Left colon (tissue), 2 donors: ENCODE measurements at places on chromosomes 16 and 17. TPM values are rescaled to one million over a fixed set of nuclear protein-coding genes. Genes with fewer than 3 reads are reported as not detected.

FZD2 gene
- total RNA-seq, result 1.6 TPM

ZPBP2 gene
- total RNA-seq, result not detected

NRN1L gene
- 0.67 TPM for total RNA-seq

SLC35G6 gene
- not detected for total RNA-seq

ZNF423 gene
- 10.5 TPM for total RNA-seq

LRRC75A gene
- 62.3 TPM for total RNA-seq

OSGIN1 gene
- 14.7 TPM for total RNA-seq

SLC5A10 gene
- total RNA-seq, result not detected

EVI2B gene
- total RNA-seq, result 3.7 TPM

HSPB9 gene
- total RNA-seq, result not detected

CEP295NL gene
- 1.1 TPM for total RNA-seq

SLC12A3 gene
- not detected for total RNA-seq

IGF2BP1 gene
- total RNA-seq, result 0.40 TPM

TAC4 gene
- total RNA-seq, result not detected

GRCh38 chr17:44360826-44361225 is 2.8 kb downstream of the FAM171A2 start:
- no peak for DNase-seq

- no peak for DNase-seq
Measured at GRCh38 chr17:64017381-64017980, 3.0 kb downstream of the ICAM2 start.

- peak; percentile 81 for DNase-seq
Measured at GRCh38 chr17:7308625-7309433, 1.4 kb downstream of the EIF5A start.

- no peak for DNase-seq
Measured at GRCh38 chr17:33050611-33051140, 59.0 kb downstream of the SPACA3 start.

DNA sequence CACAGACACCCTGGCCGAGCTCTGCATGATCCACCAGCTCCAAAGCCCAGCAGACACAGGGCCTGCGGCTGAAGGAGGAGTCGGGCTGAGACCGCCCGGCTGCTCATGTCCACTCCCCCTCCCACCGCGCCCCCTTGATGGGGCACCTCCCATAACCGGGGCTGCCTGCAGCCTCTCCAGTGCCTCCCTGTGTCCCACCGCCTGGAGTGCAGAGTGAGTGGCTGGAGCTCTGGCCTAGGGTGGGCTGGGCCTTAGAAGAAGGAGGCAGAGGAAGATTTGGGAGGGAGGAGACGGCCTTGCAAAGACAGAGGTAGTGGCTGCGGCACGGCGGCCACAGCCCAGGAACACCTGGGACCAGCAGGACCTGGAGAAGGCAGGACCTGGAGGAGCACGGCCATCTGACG is 4.0 kb downstream of the CBFA2T3 start:
- no peak for DNase-seq

- peak; percentile 24 for DNase-seq
Measured at GRCh38 chr17:78933025-78933958, 8.1 kb upstream of the TIMP2 start.

DNA sequence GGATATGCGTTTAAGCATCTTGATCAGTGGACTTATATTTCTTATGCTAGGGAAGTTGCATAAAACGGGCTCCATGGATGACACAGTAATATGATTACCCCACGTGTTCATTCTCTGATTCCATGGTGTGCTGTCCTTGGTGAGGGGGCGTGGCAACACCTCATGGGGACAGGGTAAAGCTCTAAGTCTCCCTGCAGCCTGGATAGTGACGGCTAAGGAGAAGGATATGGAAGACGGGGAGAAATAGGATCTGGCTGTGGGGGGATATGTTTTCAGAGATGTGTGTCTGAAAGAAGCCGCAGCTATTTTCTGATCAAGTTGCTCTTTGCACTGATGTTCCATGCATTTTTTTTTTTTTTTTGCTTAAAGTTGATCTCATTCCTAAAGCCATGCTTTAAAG is 84.3 kb downstream of the MARCHF10 start:
- no peak for DNase-seq

DNA sequence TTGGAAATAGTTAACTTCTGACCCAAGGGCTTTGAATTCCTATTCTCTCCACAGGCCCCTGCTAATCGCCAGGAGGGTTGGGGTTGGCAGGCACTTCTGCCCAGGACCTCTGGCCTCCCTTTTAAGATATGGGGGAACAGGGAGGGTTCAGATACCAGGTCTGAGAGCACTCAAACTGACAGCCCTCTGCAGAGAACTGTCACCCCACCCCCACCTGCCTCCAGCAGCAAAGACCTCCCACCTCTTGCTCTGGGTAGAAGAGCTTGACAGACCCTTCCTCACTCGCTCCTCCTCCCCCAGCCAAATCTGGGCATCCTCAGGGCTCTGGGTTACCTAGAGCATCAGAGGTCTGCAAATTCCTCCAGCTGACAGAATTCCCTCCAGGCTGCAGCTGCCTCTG is 11.6 kb downstream of the CDH3 start:
- no peak for DNase-seq

DNA sequence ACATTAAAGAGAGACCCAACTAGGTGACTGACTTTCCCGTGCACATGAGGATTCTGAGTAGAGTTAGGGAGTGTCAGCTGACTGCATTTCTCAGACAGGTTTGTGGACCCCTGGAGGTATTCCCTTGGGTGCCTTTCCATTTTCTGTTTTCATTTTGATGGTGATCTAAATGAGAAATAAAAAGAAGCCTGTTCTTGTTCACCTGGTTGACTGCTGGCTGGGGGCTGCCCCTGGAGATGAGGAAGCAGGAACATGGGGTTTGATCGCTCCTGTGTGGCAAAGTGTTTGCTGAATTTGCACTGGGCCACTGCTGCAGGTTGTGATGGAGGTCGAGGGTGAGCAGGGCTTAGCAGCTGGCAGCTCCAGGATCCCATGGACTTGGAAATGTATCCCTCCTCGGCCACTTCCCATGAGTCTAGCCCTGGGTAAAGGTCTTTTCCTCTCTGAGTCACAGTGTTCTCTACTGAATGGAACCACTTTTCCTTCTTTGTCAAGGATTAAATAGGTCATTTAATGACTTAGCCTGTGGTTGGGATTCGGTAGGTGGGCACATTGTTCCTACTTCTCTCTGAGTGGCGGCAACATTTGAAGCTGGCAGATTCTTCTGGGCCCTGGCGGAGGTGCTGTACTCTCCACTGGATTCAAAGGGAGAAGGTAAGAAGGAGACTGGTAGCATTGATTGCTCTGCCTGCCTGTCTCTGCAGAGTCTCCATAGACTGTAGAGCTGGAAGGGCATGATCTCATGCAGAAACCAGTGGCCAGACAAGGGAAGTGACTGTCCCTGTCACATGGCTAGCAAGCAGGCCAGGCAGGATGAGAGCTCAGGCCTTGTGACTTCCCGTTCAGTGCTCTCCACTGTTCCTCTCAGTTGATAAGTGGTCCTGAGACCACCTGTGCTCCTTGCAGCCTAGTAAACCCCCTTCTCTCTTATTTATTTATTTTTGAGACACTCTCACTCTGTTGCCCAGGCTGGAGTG is 17.9 kb downstream of the SNX29 start:
- peak; percentile 41 for DNase-seq

- DNase-seq, result no peak
Measured at GRCh38 chr17:62665599-62665998, 38.1 kb downstream of the MRC2 start.

DNA sequence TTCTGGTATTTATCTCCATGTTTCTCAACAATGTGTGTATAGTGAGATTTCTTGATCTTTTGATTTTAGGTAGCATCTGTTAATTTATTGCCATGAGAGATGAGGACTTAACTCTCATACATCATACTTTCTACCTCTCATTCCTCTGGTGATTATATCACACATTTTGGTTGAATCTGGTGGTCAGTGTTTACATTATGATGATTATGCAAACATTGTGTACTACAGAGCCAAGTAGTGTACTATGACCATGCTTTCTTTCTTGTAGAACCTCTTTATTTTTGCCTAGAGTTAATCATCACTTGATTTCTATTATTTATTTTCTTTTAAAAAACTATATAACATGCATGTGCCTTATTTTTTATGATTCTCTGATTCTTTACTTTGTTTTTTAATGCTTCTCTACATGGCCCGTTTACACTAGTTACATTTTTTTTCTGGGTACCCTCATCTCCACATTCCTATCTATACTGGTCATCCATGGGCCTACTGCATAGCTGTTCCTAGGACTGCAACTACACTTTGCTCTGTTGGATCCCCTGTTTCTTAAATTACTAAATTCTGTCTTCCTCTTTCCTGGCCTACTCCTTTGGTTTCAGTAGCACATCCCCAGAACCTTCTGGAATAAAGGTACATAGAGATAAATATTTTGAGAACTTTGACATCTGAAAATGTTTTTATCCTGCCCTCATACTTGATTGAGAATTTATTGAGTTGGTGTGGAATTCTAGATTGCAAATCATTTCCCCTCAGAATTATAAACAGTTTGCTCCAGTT is 63.0 kb upstream of the LRRC37A3 start:
- DNase-seq, result no peak

DNA sequence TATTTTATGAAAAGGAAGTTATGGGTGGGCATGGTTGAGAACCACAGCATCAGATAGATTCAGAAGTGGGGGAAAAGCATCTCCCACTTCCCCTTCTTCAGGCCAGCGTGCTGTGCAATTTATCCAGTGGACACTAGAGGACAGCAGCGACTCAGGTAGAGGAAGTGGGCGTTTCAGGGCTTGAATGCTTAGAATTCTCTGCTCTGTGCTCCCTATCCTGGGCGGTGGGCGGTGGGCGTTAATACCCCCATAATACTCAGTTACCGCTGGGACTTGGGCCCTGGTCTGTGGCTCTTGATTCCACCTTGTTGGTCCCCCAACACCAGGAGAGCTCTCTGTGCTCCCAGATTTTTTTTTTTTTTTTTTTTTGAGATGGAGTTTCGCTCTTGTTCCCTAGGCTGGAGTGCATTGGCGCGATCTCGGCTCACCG is 3.7 kb upstream of the LYZL6 start:
- DNase-seq, result peak; percentile 33

DNA sequence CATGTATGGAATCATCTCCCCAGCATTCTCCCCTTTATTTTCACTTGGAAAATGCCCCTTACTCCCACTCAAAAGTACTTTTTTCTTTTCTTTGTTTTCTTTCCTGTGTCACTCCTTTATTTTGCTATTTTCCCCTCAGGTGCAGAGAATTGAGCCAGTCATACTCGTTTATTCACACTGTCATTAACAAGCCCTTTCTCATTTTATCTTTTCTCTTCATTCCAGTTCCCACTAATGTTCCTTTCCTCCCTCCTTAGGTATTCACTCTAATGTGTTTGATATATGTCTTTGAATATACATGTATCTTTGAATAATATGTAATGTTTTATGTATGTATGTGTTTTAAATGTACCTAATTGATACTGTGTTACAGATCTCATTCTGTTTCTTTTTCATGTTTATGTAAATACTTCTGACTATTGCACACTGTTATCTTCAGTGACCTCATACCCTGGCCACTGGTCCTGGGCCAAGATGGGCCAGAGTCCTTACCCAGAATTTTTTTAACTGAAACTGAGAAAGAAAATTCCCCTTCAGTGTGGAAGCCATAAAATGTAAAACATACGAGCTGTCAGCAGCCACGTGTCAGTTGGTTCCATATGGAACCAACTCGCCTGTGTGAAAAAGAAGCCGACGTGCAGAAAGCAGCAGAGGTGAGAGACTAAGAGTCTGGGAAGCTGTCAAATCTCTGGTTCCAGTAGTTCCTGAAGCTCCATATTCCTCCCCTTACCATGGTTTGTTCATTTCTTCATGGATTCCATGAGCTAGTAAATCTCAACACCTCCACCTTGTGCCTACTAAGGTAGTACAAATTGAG is 5.8 kb downstream of the SRR start:
- DNase-seq, result no peak

GRCh38 chr17:50407921-50408320 is 10.6 kb upstream of the LRRC59 start:
- DNase-seq, result no peak

DNA sequence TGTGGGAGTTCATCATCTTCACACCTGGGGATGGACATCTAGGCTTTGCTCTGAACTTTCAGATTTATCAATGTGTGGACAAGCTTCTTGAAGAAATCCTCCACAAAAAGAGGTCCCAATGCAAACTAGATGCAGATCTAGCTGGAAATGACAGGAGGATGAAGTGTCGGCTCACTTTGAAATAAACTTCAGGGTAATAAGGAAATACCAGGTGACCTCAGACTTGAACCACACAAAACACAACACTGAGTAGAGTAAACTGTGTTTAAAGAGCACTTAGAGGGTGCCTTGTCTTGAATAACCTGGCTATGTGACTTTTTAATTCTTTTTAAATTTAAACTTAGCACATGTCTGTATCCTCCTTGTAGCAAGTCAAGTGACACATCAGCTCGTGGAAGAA is 27.2 kb upstream of the TEKT3 start:
- DNase-seq, result no peak

DNA sequence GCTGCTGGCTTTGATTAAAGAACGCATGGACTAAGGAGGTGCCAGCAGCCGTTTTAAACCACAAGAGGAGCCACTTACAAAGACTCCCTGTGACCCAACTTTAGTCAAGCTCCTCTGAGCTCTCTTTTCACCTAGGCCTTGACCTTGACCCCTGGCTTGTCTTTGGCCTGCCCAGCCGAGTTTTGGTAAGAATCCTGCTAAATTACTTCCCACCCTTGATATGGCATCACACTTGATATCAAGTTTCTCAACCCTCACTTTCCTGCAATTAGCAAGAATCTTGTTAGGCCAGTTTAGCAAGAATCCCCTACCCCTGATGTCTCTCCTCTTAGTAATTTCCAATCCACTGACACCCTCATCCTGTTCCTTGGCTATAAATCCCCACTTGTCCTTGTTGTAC is 232.8 kb upstream of the SALL1 start:
- no peak for DNase-seq

DNA sequence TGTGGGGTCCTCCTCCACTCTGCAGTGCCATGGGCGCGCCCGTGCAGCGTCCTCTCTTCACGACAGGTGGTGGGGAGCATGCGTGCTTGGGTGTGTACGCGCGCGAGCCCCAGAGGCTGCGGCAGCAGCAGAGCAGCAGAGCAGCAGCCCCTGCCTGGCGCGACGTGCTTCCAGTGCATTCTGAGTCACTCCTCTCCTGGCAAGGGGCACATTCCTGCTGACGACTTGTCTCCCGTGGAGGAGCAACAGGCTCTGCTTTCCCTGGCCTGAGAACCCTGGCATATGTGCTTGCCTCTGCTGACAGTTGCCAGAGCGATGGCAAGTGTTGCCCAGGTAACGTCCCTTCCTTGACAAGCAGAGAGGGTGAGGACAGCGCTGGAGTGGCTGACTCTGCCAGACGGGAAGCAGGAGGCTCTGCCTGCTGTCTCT is 133.8 kb upstream of the PLCG2 start:
- peak; percentile 72 for DNase-seq

- no peak for DNase-seq
Measured at GRCh38 chr16:526181-527014, 1.1 kb upstream of the CAPN15 start.

GRCh38 chr16:62846399-62847057 is 810.3 kb upstream of the CDH8 start:
- DNase-seq, result no peak

GRCh38 chr16:78663690-78664089 is 564.2 kb downstream of the WWOX start:
- no peak for DNase-seq

GRCh38 chr17:29458066-29458465 is 67.9 kb downstream of the TAOK1 start:
- DNase-seq, result no peak
